Daoy (cell line): ENCODE measurements at places on chromosomes 2 and 18. TPM values are rescaled to one million over a fixed set of nuclear protein-coding genes. Genes with fewer than 3 reads are reported as not detected.

GRCh38 chr2:238345297-238345968, 25.1 kb downstream of the TRAF3IP1 start:
- DNase-seq, result no peak

DNA sequence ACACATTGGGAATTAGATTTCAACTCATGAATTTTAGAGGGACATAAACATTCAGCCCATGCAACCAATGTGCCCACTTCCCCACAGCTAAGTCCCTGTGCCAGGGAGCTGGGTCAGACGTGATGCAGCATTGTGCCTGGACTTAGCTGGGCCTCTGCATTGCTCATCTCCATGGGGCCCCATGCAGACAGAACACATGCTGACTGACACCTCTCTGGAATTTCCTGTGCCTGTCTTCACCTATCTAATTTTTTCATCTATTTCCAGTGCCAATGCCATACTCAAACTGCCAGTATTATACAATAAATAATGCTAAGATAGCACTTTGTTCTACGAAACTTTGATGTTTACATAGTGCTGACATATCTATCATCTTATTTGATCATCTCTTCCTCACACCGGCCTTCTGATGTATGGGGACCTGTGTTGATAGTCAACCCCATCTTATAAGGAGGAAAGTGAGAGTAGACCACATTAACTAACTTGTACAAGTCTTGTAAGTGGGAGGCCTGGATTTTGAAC, 92.2 kb downstream of the CDC42EP3 start:
- no peak for DNase-seq

AGXT gene
- total RNA-seq, result not detected in 2 replicates

SLC4A3 gene
- 2.3 and 2.4 TPM in 2 replicates for total RNA-seq

DNA sequence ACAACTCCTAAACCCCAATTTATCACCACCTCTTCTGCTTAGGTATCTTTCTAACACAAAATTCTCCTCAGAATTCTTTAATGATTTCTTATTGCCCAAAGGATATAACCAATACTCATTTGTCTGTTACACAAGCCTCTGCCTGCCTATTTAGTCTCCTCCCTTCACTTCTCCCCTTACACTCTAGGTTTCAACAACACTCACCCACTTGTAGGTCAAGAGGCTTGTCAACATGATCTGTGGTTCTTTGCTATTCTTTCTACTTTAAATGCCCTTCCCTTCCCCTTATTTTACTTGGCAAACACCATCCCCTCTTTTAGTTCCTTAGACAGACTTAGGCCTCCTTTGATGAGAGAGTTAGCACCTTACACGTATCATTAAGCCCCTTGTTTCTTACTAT, 69.0 kb upstream of the C2orf15 start:
- no peak for DNase-seq

- DNase-seq, result no peak
Observed at GRCh38 chr2:66164470-66164869, 270.5 kb upstream of the MEIS1 start.

MRPL19 gene
- total RNA-seq, result 88.3 and 104 TPM in 2 replicates

GRCh38 chr2:80473796-80474195, 169.2 kb upstream of the LRRTM1 start:
- no peak for DNase-seq

CLEC4F gene
- total RNA-seq, result not detected in 2 replicates

LONRF2 gene
- total RNA-seq, result 0.17 and 0.65 TPM in 2 replicates
